Stimulated activated CD4-positive, alpha-beta T cell treated with anti-CD3 and anti-CD28 coated beads, TNF-alpha, amount 100 ng/mL, for 24 hours (primary cell): ENCODE measurements at places on chromosomes 6 and 20.

- no peak for DNase-seq
Measured at GRCh38 chr6:56957856-56958255, 2.9 kb downstream of the BEND6 start.

- DNase-seq = no peak
Measured at GRCh38 chr20:44110816-44111568, 76.0 kb downstream of the JPH2 start.

DNA sequence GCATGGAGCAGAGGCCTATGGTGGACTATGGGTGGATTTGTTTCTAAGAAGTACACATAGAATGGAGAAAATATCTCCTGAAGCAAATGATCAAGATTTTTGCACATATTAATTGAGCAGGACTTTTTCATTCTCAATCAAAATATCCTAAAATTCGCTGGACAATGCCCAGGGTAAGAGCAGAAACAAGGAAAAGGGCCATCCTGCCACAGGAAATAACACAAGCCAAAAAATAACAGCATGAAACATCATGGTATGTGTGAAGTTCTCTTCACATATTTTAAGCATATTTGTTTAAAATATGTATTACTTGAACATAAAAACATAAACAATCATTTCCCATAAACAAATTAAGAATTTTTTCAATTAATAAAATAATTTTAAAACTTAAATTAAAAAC, 868.9 kb downstream of the EPHA7 start:
- DNase-seq = no peak

DNA sequence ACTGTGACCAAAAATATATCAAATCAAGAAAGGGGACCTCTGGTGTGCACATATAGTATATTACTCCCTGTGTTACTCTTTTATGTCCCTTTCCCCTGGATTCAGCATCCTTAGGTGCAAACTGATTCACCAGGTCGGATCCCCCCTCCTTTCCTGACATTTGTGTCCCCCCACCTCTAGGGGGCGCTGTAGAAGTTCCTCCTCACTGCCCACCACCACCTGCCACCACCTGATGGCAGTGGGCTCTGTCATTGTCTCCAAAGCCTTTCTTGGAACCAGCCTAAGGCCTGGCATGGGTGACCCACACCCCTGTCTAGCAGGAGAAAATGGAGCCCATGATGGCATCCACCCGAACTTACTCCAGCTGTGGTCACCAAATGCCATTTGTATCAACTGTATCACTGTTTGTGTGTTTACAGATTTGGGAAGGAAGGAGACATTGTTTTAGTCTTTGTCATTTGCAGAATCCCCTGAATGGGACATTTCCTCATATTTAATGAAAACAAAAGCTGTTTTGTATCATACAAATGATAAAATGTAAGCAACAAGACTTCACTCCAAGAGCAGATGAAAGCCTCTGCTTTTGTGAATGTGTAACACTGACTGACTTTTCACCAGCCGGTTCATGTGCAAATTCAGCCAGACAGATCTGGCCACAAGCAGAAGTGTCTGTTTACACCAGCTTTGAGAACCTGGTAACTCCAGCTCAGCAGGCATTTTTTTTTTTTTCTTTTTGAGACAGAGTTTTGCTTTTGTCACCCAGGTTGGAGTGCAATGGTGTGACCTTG, 66.2 kb downstream of the ARMC2 start:
- no peak for DNase-seq

DNA sequence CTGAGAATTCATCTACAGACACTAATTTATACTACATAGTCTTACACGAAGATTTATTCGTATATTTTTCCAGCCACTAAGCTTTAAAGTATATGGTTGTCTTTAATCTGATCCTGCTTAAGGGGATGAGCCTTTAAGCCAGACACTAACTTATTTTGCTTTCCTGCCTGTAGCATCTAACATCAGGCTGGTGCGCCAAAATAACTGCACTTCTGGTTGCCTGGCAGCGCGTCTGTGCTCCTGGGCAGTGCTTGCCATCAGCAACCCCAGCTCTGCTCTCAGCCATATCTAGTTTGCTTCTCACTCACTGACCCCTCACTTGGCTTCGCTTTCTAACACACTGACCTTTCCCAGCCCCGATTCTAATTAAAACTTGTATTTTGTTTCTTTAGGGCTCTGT, 21.8 kb downstream of the HMGCLL1 start:
- DNase-seq = no peak

DNA sequence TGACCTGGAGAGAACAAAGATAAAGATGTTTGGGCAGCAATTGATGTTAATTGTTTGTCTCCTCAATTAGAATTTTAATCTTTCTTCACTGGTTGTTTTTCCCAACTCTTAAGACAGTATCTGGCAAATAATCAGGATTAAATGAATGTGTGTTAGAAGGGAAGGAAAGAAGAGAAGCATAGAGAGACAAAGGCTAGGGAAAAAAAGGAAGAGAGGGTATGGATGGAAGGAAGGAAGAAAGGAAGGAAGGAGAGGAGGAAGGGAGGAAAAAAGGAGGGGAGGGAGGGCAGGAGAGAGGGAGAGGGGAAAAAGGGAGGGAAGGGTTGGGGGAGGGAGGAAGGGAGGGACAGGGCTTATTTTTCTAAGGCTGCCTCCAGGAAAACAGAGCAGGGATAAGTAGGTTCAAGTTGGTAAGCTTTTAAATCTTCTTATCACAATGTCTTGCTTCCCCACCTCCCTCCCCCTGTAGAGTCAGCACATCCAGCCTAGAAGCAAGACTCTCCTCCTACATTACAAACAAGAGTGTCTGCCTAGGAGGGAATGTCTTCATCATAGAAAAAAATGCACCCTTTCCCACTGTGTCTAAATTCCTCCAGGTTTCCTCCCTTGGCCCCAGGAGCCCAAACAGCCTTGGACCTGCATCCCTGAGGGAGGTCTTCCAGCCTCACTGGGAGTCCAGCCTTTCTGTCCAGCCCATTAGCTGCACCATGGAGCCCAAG, 447.8 kb upstream of the JARID2 start:
- no peak for DNase-seq

DNA sequence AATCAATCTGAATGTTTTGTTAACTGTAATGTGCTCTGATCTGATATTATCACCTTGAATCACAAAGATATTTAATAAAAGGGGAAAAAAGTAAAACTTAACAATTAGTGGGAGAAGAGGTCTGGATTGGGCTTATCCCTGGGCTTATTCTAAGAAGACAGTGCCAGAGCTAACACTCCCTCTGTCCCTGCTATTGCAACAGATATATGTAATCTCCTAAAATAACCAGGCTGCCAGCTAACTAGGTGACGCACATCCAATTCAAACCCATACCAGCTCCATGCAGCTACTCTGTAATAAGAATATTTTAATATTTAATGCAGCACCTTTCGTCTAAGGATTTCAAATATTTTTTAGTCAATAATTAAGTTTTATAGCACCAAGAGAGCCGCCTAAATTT, 330.1 kb upstream of the MARCKS start:
- no peak for DNase-seq

DNA sequence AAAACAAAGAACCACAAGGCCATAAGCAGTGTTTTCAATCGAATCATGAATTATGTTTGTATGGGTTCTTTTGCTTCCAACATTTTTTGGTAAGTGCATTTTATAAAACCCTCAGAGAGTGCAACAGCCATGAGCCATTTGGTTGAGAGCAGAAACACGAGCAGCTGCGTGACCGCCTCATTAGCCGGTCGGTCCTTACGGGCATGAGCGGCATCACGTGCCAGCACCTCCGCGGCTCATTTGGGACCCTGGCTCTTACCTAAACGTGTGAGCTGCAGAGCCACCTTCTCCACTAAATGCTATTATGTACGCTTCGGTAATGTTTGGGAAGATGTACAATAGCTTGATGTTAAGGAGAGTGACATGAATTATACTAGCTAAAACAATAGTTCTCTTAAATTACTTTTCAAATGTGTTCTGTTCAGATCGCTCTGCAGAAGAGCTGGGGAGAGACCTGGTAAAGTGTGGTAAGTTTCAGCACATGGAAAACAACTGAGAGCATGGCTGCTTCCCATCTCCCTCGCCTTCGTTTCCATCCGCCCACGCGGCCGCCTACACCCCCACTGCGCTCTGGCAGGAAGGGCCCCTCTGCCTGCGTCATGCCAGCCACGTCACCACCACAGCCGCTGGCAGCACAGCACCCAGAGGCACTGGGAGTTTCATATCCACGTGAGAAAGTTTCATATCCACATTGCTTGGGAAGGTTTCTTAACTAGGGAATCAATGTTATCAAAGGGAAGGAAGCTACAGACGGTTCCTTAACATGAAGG, 23.7 kb upstream of the PDE10A start:
- DNase-seq = no peak

DNA sequence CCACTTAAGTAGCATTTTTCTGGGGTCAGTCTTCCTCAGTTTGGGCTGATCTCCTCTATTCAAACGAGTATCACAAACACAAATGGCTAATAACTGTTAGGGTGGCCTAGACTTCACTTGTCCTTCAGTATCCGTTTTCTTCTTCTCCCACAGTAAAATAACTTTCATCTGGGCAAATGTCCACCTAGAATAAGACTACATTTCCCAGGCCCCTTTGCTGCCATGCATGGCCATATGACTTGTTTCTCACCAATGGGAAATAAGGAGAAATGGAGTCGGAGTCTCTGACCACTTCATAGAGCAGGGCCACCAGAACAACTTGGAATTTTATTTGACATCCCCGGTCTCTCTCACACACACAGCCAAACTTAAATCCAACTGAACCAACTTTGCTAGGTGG, 51.4 kb downstream of the SULF2 start:
- DNase-seq = no peak

GRCh38 chr20:47336129-47336754, 20.3 kb downstream of the ZMYND8 start:
- DNase-seq = no peak

- DNase-seq = no peak
Measured at GRCh38 chr6:151284012-151284411, 44.2 kb downstream of the AKAP12 start.

DNA sequence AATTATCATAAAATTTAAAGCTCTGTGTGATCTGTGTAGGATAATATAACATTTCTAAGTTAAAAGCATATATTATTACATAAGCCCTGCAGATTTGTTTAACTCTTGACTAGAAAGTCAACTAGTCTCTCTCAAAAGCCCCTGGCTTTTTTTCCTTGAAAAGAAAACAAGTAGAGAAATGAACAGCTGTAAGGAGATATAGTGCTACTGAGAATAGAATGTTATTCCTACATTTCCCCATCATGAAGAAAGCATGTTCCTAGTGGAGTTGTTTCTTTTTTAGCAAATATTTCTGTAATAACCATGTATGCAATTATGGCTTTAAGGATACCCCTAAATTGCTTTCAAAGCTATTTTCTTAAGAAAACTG, 37.6 kb downstream of the SHLD1 start:
- no peak for DNase-seq

DNA sequence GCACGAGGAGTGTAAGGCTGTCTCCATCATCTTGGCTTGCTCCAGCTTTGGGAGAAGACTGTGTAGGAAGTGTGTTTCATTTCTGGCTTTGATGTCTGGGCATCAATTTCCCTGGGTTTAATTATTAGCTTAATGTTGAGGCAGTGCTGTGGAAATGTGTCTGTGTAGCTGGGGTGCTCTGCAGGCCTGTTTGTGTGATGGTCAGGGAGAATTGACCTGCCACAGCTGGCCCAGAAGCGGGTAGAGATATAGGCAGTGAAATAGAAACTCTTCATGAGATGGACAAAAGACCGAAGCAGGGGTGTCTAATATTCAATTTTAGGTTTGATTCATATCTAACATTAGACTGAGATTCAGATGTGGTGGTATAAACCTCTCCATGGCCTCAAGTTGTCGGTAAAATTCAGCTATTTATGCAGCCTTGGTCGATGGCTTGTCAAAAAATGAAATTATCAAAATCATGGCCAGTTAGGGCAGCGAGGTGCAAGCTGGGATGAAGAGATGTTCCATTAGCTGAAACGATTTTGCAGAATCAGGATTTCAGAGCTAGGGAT, 95.3 kb upstream of the SNX9 start:
- no peak for DNase-seq

- DNase-seq = no peak
Measured at GRCh38 chr6:4889701-4890100, 113.5 kb downstream of the CDYL start.

GRCh38 chr6:23222724-23223123, 653.4 kb downstream of the HDGFL1 start:
- DNase-seq = no peak

GRCh38 chr6:2949536-2950083, 21.8 kb downstream of the SERPINB6 start:
- DNase-seq = no peak

GRCh38 chr20:44886828-44887227, 1.3 kb downstream of the YWHAB start:
- DNase-seq = no peak

DNA sequence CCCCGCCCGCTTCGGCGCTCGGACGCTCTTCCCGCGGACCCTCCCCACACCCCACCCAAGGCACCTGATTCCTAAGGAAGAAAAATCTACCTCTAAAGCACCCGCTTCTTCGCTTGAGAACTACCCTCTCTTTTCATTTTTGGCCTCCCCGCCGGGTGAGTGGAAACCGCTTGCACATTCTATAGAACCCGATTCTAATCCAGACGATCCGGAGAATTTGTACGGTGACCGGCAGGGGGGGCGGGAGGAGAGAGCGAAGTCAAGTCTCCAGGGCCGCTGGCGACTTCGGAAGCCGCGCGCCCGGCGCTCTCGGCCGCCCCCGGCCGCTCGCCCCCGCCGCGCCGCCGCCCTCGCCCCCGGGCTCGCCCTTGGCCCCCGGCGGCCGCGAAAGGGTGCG, at the start of gene RBM24:
RBM24 (plus strand) TSS at position 262 of the 397 bp plus-strand sequence. CDS start 221 bp downstream, outside the sequence.
- DNase-seq = no peak

DNA sequence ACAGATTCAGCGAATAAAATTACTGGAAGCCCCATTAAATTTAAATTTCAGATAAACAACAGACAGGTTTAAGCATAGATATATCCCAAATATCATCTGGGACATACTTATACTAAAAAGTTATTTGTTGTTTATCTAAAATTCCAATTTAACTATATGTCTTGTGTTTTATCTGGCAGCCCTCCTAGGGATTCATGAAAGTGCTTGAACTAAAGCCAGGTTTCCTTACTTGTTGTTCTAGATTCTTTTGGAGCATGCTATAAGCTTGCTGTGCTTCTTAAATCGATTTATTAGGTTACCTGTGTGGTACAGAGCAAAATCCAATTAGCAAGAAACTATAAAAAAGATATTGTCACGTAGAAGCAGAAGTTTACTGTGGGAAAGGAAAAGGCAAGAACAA, 202.5 kb upstream of the GMDS start:
- no peak for DNase-seq

DNA sequence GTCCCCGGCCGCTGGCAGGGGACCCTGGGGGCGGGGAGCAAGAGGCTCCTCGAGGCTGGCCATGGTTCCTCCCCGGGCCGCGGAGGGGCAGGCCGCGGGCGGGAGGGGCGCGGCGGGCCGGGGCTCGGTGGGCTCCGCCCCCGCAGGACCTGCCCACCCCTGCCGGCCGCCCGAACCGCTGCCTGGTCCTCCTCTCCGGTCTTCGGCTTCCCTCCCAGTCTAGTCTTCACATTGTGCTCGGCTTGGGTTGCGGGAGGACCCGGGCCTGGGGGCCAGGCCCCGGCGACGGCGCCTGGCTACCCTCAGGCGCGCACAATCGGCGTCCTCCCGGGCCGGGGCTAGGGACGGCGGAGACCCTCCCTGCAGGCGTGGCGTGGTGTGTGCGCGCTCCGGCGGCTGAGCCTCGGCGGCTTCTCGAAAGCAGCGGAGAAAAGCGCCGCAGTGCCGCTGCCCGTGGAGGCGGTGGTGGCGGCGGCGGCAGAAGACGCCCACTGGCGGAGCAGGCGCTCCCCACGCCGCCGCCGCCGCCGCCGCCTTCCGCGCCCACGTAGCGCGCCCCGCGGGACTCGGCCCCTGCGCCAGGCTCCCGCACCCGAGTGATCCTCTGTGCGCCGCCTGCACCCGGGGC, at the start of gene PDE10A:
PDE10A (minus strand) TSS at position 493 of the 628 bp plus-strand sequence; CDS start at position 63, 430 bp downstream.
- DNase-seq = no peak
